ENCODE measurements at places on chromosomes 3 and 15.

- no peak for DNase-seq
Observed at GRCh38 chr3:190429681-190430080, 20.0 kb downstream of the TMEM207 start.

DNA sequence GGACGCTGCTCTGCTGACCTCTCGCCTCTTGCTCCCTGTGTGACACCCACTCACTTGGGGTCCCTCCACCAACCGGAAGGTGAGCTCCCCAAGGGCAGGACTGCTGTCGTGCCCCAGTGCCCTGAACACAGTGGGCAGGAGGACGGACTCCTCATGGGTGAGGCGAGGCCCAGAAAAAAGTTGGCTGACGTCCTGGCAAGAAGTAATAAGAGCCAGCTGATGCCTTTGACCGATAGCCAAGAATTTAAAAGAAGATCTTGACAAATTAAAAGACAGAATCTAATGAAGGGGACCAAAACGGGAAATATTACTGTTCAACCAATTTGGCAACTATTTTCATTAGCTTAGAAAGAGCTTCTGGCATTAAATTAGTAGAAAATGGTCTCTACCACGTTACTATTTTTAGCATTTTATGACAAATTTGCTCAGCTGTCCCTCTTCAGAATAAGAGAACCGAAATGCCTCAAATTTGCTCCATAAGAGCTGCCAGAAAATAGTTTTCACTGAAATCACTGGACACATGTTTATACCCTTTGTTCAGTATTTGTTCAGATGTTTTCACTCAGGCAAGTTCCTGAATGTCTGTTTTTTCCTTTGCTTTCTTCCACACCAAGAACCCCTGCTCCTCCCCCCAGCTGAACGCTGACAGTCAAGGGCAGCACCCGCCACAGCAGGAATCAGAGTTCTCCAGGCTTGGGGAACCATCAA lies 60.5 kb downstream of the XXYLT1 start:
- DNase-seq = no peak

DNA sequence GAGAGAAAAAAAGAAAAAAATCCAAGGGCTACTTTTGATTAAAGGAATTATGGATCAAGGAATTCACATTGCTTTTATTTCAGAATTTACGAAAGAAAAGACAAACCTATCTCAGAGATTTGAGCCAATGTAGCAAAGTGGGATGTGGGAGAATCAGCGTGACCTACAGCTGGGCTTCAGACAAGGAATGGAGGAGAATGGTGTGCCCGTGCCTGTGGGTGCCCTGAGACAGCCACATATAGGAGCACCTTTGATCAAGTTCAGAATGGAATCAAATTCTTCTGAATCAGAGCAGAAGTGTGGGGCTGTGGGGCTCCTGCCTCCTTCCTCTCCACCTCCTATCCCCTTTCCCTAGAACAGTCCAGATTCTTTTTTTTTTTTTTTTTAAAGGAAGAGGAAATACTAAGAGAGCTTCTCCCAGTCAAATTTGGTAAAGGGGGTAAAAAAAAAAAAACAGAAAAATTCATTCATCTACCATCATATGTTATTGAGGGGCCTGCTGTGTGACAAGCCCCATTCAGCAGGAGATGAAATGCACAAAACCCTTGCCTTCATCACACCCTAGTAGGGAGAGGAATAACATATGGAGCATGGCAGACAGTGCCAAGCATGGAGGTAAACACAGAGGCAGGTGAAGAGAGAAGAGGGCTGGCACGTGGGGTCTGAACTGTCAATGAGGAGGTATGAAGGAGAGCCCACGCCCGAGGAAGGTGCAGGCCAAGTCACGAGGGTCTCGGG lies 25.0 kb upstream of the MUSTN1 start:
- DNase-seq = no peak

DNA sequence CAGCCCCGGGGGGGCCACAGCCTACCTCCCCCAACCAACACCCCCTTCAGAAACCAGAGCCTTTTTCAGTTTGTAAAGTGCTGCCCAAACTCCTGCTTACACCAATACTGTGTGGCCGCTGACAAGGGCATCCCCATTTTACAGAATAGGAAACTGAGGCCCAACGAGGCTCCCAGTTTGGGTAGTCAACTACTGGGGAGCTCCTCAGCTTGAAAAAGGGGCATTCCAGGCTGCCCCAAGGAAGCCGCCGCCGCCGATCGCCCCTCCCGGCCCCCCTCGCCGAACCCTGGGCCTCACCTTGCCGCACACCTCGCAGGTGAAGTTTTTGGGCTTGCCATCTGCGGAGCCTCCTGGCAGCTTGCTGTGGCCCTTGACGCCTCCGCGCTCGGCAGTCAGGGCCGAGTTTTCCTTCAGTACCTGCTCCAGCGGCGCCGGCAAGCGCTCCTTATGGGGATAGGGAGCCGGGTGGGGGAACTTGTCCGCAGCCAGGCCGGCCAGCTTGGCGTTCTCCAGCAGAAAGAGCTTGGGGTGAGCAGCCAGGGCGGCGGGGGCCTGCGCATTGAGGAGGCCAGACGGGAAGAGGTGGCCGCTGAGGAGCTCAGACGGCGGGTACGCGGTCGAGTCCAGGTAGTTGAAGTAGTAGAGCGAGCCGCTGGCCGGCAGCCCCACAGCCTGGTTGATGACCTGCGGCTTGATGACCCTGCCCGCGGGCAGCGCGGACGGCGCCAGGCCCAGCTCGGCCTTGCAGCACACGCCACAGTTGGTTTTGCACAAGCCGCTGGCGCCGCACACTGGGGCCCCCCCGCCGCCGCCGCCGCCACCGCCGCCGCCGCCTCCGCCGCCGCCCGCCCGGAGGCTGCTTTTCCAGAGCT lies 1.4 kb downstream of the FEZF2 start:
- DNase-seq = no peak

DNA sequence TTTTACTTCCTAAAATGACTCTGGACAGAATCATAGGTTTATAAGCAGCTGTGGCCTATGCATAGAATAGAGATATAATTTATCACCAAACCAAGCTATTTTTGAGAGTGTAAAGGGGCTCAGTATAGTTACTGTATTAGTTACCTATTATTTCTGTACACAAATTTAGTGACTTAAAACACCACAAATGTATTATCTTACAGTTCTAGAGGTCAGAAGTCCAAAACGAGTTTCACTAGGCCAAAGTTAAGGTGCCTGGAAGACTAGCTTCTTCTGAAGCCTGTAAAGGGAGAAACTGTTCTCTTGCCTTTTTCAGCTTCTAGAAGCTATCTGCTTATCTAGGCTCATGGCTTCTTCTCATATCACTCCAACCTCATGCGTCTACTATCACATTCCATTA lies 30.1 kb downstream of the CCDC54 start:
- no peak for DNase-seq

GRCh38 chr3:196519718-196520082 lies 4.6 kb upstream of the SMCO1 start:
- DNase-seq = no peak

GRCh38 chr3:122677216-122677615 lies 3.4 kb upstream of the PARP14 start:
- DNase-seq = no peak

DNA sequence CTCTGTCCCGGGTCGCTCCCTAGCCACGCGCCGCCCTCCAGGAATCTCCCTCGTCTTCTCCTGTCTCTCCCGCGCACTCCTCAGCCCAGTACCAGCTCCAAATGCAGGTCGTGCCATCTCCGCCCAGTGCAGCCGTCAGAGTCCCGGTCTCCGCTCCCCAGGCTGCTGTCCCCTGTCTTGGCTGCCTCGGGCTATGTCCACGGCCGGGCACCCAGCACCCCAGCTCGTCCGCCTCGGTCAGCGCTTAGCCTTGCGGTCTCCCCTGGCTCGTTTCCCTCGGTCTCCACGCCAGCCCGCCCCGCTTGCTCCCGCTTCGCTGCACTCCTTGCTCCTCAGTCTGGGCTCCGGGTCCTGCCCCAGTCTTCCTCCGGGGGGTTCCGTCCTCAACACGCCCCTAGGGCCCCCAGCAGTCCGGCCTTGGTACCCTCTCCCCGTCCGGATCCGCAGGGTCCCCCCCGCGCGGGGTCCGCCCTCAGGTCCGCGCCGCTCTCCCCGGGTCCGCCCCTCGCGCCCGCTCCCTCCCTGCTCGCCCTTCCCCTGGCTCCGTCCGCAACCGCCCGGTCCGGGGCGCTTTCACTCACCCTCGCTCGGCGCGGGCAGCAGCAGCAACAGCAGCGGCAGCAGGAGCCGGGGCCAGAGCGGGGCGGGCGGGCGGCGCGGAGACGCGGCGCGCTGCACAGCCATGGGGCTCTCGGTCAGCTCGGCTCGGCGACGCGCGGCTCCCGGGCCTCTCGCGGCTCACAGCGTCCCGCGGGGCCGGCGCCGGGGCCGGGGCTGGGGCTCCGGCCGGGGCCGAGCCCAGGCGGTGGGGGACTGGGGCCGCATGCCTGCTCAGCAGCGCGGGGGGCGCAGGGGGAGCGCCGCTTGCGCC lies 462 bp downstream of the IGDCC3 start:
- no peak for DNase-seq

- DNase-seq = no peak
Observed at GRCh38 chr3:77500721-77501120, 460.8 kb downstream of the ROBO2 start.

- no peak for DNase-seq
Observed at GRCh38 chr3:134035836-134036235, 6.1 kb upstream of the SLCO2A1 start.

DNA sequence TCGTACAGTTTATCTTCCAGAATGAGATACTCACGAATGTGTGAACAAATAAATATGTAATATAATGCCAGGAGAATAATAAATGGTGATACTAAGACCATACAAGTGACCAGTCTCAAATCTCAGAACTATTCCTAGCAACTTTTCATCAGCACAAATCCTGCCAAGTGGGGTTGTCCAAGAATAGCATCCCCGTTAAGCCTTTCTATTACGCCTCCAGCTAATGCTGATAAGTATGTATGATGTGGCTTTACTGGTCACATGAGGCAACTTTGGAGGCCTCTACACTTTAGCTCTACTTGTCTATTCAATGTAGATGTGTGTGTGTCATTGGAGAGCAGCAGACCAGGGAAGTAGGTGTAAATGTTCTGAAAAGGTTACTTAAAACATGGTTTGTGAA lies 129.5 kb downstream of the KCNMB2 start:
- DNase-seq = no peak

- DNase-seq = no peak
Observed at GRCh38 chr15:67504796-67505195, 16.1 kb upstream of the C15orf61 start.

DNA sequence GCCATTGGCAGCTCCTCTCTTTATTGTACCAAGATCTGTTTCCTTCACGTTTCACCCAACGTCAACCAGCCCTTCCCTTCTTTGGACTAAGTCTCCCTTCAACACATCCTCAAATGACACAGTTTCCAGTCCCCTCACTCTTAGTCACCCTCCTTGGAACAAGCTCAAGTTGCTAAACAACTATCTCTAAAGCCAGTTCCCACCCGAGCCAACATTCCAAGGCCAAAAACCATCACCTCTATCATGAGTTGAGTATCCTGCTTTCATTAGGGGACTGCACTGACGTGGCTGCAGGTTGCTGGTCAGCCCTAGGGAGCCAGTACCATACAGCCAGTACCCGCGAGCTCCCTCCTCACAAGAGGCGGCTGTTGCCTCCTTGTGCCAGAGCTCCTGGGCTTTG lies 73.8 kb downstream of the LIPC start:
- no peak for DNase-seq

DNA sequence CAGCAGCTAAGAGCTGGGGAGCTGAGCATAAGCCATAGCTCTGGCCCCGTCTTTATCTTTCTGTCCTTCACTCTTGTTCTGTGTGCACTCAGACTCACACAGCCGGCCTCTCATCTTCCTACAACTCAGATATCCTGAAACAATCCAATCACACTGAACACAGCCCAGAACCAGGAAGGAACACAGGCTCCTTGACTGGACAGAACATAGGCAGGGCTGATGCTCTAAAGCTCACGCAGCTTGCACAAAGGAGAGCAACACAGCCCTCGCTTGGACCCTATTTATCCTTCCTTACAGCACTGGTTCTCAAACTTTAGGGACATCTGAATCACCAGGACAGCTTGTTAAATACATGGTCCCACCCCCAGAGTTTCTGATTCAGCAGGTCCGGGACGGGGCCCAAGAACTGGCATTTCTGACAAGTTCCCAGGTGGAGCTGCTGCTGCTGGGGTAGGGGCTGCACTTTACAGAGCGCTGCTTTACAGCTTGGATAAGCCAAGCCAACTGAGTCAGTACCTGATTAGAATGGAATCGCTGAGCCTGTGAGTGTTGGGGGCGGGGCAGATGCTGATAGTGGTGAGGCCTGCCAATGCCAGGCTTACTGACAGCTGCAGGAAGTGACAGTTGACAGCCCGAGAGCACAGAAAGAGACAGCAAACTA lies 65.1 kb downstream of the MRPL46 start:
- no peak for DNase-seq

GRCh38 chr15:52405856-52406255 lies 110.3 kb upstream of the MYO5C start:
- DNase-seq = no peak

GRCh38 chr3:133271539-133271938 lies 128.3 kb upstream of the BFSP2 start:
- DNase-seq = no peak

DNA sequence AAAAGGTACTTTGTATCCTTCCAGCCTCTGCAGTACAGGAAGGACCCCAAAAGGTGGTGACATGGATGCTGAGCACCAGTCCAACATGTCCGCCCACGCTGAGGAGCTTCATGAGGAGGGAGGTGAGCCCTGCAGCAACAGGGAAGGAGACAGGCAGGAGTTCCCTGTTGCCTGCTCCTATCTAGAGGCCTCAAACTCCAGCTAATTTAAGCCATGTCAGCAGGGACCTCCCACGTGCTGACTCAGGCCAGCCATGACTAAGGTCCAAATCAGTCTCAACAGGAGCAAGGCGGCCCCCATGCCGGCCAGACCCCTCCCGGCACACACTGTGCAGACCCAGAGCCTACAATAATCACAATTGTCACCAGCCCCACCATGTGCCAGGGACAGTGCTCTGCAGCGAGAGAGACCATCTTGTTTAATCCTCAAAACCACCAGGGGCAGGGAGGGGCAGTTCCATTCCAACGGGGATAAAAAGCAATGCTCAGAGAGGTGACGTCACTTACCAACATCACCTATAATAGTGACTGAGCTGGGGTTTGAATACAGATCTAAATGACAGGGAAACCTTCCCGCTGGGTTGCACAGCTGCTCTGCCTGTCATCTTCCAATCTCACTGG lies 54.5 kb upstream of the GATA2 start:
- no peak for DNase-seq

DNA sequence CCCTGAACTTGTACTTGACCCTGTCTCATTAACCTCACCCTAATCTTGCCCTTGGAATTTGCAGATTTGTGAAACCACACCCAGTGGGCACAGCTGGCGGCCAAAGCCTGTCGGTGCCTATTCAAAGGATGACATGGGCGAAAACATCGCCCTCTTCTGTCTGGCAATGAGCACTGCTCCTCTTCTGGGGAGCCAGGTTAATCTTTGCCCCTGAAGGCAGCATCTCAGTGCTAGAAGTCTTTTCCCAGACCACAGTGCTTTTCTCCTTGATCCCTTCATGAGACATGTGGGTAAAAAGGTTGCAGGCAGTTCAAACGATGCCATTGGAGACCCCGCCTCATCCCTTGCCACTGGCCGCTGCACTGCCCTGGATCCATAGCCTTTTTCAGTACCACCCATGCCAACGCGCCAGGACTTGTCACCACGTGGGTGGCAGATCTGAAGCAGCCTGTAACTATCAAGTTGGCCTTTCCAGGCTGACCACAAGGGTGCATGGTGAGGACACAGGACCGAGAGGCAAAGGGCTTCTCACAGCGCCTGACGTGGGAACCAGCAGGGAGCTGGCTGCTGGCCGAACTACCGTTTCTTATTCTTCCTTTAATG lies 6.5 kb upstream of the DNASE1L3 start:
- DNase-seq = peak; percentile 13

GRCh38 chr3:5638550-5638949 lies 451.0 kb downstream of the EDEM1 start:
- no peak for DNase-seq

- DNase-seq = no peak
Observed at GRCh38 chr3:153503873-153504272, 341.8 kb downstream of the RAP2B start.

All from stimulated activated CD8-positive, alpha-beta memory T cell treated with anti-CD3 and anti-CD28 coated beads, Interleukin-15, amount 100 ng/mL, for 4 hours (primary cell).